ENCODE measurements at places on chromosomes 5 and 9. TPM values are rescaled to one million over a fixed set of nuclear protein-coding genes. Genes with fewer than 3 reads are reported as not detected.
A peak's percentile ranks its signal among the peaks of the same experiment; 100 is the strongest.

Gene NEUROG1
- total RNA-seq = not detected

Gene TXNDC8
- total RNA-seq = not detected

DNA sequence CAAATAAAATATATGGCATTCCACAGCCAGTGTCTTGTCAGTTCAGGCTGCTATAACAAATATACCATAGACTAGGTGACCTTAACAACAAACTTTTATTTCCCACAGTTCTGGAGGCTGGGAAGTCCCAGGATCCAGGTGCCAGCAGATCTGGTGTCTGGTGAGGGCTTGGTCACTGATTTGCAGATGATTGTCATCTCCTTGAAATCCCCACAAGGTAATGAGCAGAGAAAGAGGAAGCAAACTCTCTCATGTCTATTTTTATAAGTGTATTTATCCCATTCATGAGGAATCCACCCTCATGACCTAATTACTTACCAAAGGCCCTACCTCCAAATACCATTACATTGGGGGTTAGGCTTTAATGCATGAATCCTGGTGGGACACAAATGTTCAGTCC lies 663.2 kb downstream of the TLR4 start:
- no peaks in the 10 kb centered on the region for H3K4me1 ChIP-seq
- no peak for DNase-seq
- no peaks in the 10 kb centered on the region for H3K27me3 ChIP-seq
- H3K27ac ChIP-seq = no peak overlapping the region
- no peaks in the 10 kb centered on the region for H3K36me3 ChIP-seq
- no peak overlapping the region for H3K4me3 ChIP-seq

Gene NUTM2G
- total RNA-seq = not detected

Gene SLU7
- total RNA-seq = 46.9 TPM

DNA sequence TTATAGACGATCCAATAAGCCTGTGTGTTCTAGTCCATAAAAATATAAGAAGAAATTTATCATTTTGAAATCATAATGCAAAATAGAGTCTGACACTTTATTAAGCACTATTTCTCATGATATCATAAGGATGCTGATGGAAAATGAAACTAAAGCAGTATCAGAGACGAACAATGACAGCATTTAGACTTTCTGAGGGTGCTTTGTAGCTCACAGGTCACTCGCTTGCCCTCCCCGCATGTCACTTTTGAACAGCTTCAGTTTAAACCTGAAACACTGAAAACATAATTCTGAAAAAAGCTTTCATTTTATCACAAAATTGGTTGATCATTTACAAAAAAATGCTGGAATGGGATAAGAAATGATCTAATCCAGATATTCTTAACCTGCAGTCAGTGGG lies 247.1 kb downstream of the EBF1 start:
- H3K4me3 ChIP-seq = no peak overlapping the region
- no peaks in the 10 kb centered on the region for H3K36me3 ChIP-seq
- H3K27ac ChIP-seq = no peak overlapping the region
- DNase-seq = no peak

Gene CSF1R
- not detected for total RNA-seq

DNA sequence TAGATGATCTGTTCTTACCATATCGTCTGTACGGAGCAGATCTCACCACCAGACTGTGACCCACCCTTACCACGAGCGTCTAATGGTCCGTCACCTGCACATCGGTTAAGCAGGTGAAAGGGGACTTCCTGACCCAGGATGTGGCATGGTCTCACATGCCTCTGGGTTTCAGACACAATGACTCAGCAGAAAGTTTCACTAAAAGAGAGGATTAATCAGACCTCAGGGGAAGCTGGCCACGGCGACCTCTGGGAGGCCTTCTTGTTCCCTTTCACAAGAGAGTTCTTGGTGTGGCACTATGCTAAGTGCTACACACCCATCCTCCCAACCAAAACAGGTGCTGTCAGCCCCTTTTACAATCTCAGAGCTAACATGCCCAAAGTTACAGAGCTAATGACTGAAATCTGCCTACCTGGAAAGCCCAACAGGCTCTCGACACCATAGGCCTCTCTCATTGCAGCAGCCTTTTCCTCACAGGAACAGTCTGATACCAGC lies 41.6 kb downstream of the ADAMTS12 start:
- peak overlapping the region; percentile 74 for H3K27ac ChIP-seq
- peak overlapping the region; percentile 40 for H3K4me3 ChIP-seq
- H3K4me1 ChIP-seq = peaks cover 9% of the 10 kb centered on the region
- peaks cover 2% of the 10 kb centered on the region for H3K36me3 ChIP-seq
- peak; percentile 65 for DNase-seq

GRCh38 chr9:99210572-99210971 lies 11.2 kb downstream of the ALG2 start:
- H3K4me1 ChIP-seq = no peaks in the 10 kb centered on the region
- H3K27ac ChIP-seq = no peak overlapping the region
- H3K4me3 ChIP-seq = no peak overlapping the region
- DNase-seq = no peak
- H3K36me3 ChIP-seq = peaks cover 10% of the 10 kb centered on the region
- peaks cover 21% of the 10 kb centered on the region for H3K27me3 ChIP-seq

DNA sequence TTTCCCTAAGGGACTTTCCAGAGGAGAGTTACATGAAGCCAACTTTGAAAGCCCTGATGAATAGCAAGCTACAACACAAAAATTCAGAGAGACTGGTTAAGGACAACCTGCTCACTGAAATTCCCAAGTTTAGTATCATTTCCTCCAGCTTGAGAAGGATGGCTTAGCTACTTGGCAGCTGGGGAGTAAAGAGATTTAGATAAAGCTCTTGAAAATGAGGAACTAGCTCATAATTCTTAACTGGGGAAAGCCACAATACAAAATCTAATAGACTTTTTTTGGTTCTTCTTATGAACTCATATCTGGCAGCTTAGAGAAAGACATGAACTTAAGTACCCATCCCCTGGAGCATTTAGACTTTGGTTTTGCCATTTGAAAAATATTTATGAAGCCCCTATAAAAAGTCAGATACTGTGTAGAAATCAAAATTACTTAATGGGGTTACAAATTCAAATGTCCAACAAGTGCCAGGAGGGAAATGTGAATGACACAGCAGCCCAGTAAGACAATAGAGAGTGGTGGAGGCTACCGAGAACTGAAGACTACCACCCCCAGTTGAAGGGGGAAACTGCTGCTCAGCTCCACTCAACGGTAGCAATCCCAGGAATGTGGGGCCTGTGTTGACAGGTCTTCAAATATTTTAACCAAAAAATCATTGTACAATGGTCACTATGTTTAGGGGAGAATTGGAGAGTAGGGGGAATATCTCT lies 79.4 kb upstream of the ADRB2 start:
- no peak for DNase-seq
- no peaks in the 10 kb centered on the region for H3K36me3 ChIP-seq
- no peak overlapping the region for H3K4me3 ChIP-seq
- peaks cover 19% of the 10 kb centered on the region for H3K27me3 ChIP-seq
- H3K27ac ChIP-seq = no peak overlapping the region

GRCh38 chr9:94920420-94921091 lies 194.1 kb downstream of the AOPEP start:
- no peaks in the 10 kb centered on the region for H3K36me3 ChIP-seq
- peaks cover 2% of the 10 kb centered on the region for H3K27me3 ChIP-seq
- no peaks in the 10 kb centered on the region for H3K4me1 ChIP-seq
- no peak overlapping the region for H3K4me3 ChIP-seq
- H3K27ac ChIP-seq = no peak overlapping the region
- no peak for DNase-seq

Gene PTCD2
- total RNA-seq = 8.4 TPM

Gene LHX3
- 0.16 TPM for total RNA-seq

GRCh38 chr5:144585681-144586080 lies 415.0 kb downstream of the KCTD16 start:
- no peaks in the 10 kb centered on the region for H3K27me3 ChIP-seq
- no peaks in the 10 kb centered on the region for H3K36me3 ChIP-seq
- no peak overlapping the region for H3K4me3 ChIP-seq
- H3K27ac ChIP-seq = no peak overlapping the region

DNA sequence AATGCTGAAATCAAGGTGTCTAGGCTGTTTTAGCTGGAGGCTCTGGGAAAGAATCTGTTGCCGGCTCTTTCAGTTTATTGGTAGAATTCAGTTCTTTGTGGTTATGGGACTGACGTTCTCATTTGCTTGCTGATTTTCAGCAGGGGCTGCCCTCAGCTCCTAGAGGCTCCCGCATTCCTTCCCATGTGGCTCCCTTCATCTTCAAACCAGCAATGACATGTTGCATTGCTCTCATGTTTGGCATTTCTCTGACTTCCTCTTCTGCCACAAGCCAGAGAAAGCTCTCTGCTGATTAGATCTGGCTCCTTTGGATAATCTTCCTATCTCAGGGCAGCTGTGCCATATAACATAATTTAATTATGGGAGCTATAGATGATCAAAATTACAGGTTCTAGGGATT lies 360.3 kb downstream of the LRRC70 start:
- no peaks in the 10 kb centered on the region for H3K36me3 ChIP-seq
- H3K4me1 ChIP-seq = no peaks in the 10 kb centered on the region
- H3K27me3 ChIP-seq = no peaks in the 10 kb centered on the region
- no peak for DNase-seq
- no peak overlapping the region for H3K4me3 ChIP-seq

Gene PCDHGB4
- total RNA-seq = not detected

Gene SPRY4
- 0.79 TPM for total RNA-seq

- H3K4me3 ChIP-seq = peak overlapping the region; percentile 23
- peak; percentile 20 for DNase-seq
- peaks cover 75% of the 10 kb centered on the region for H3K27me3 ChIP-seq
- H3K4me1 ChIP-seq = peaks cover 30% of the 10 kb centered on the region
- H3K36me3 ChIP-seq = peaks cover 2% of the 10 kb centered on the region
Observed at GRCh38 chr5:55222092-55222984, 4.8 kb downstream of the MCIDAS start.

DNA sequence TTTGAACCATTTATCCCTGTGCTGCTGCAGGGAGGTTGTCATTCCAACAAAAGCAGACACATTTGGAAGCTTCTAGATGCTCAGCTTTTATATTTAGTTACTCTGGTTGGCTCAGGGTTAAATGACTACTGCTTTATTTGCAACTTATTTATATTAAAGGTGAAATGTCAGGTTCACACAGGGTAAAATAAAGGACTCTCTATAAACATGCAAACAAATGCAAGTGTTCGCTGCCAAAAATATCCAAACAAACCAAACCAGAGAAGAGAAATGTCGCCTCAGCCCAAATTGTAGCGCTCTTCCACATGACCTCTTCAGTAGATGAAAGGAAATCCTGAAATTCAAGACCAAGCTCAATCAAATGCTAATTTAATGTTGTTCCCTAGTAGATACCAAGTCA lies 57.0 kb upstream of the LIFR start:
- peaks cover 10% of the 10 kb centered on the region for H3K27me3 ChIP-seq
- H3K4me1 ChIP-seq = no peaks in the 10 kb centered on the region
- no peaks in the 10 kb centered on the region for H3K36me3 ChIP-seq
- H3K27ac ChIP-seq = no peak overlapping the region
- no peak overlapping the region for H3K4me3 ChIP-seq

DNA sequence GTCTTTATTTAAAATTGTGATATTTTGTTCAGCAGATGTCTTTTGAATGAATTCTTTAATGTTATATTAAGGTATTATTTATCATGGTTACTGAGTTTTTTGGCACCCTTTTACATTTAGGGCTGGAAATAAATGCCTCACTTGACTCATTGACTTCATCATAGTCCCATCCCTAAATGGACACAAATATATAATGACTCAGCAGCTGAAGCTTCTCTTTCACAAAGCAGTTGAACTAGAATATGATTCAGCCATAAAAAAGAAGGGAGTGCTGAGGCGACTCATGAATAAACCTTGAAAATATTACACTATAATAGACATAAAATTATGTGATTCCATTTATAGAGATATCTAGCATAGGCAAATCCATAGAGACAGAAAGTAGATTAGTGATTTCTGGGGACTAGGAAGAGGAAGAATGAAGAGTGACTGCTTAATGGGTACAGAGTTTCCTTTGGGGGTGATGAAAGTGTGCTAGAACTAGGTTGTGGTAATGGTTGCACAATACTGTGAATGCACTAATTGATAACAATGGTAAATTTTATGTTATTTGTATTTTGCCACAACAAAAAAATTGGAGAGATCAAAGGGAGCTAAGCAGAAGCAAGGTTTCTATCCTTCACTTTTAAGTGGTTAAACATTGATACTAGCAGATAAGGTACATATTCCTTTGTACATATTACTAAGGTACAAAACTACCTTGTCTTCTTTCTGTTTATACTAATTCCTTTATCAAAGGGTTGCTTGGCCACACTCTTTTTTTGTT lies 449.6 kb downstream of the NTRK2 start:
- no peak overlapping the region for H3K4me3 ChIP-seq
- no peak overlapping the region for H3K27ac ChIP-seq
- no peak for DNase-seq
- H3K4me1 ChIP-seq = no peaks in the 10 kb centered on the region
- no peaks in the 10 kb centered on the region for H3K36me3 ChIP-seq

DNA sequence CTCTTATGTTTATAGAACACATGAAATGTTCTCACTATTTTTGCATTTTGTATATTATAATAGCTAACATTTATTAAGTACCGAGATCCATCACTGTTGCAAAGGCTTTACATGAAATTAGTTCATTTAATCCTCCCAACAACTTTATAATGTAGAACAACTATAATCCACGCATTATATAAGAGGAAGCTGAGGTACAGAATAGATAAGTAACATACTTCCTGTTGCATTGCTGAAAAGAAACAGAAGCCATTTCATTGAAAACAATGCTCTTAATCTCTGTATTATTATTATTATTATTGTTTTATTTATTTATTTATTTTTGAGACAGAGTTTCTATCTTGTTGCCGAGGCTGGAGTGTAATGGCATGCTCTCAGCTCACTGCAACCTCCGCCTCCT lies 7.9 kb upstream of the INSYN2B start:
- H3K36me3 ChIP-seq = peaks cover 63% of the 10 kb centered on the region
- H3K27ac ChIP-seq = no peak overlapping the region
- H3K4me3 ChIP-seq = no peak overlapping the region
- peaks cover under 1% of the 10 kb centered on the region for H3K4me1 ChIP-seq
- H3K27me3 ChIP-seq = no peaks in the 10 kb centered on the region
- no peak for DNase-seq

- H3K4me3 ChIP-seq = no peak overlapping the region
- H3K27me3 ChIP-seq = peaks cover 2% of the 10 kb centered on the region
- peaks cover 25% of the 10 kb centered on the region for H3K4me1 ChIP-seq
- no peak for DNase-seq
- H3K27ac ChIP-seq = no peak overlapping the region
- H3K36me3 ChIP-seq = no peaks in the 10 kb centered on the region
Observed at GRCh38 chr5:55551904-55552303, 17.1 kb upstream of the PLPP1 start.

- DNase-seq = no peak
- H3K27me3 ChIP-seq = peaks cover 7% of the 10 kb centered on the region
- no peak overlapping the region for H3K4me3 ChIP-seq
- H3K27ac ChIP-seq = no peak overlapping the region
Observed at GRCh38 chr5:122933956-122934355, 88.5 kb downstream of the SNX24 start.

GRCh38 chr5:170217831-170218230 lies 15.0 kb upstream of the C5orf58 start:
- H3K4me3 ChIP-seq = no peak overlapping the region
- no peak overlapping the region for H3K27ac ChIP-seq
- peaks cover 5% of the 10 kb centered on the region for H3K27me3 ChIP-seq

Data from activated CD8-positive, alpha-beta T cell treated with anti-CD3 and anti-CD28 coated beads, Interleukin-2, amount 10 ng/mL, durations not matched to agents 7 days and 5 days (primary cell).